ENCODE measurements at places on chromosomes 3 and 15.

GRCh38 chr15:34588046-34588674, 4.7 kb upstream of the GOLGA8B start:
- DNase-seq, result peak; percentile 81

GRCh38 chr3:152193673-152194267, 75.0 kb upstream of the MBNL1 start:
- no peak for DNase-seq

DNA sequence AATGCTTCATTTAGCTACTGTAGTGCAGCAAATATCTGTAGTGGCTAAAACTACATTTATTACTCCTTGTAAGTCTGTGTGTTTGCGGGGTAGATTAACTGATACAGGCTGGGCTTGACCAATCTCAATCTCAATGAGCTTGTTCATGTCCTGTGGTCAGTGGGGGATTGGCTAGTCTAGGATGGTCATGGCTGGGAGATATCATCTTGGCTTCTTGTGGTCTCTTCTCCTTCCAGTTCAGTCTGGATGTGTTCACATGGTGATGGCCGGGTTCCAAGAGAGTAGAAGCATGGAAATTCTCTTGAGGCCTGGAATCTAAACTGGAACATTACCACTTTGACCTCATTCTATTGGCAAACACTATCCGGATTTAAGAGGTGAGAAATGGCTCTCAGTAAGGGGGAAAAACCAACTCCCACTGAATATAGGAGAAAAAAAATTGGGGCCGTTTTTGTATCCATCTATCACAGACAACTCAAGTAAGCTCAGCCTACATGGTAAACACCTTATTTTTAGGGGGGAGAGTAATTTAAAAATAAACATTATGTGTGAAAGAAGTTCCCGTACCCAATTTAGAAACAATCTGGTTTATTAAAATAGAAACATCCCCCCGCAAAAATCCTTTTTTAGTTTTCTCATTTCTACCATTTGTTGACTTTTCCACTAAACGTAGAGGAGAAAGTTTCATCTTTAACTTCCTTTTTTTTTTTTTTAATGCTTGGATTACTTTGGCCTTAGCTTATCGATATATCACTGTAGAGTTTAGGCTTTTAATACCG, 284.9 kb upstream of the TBC1D5 start:
- DNase-seq, result peak; percentile 13

DNA sequence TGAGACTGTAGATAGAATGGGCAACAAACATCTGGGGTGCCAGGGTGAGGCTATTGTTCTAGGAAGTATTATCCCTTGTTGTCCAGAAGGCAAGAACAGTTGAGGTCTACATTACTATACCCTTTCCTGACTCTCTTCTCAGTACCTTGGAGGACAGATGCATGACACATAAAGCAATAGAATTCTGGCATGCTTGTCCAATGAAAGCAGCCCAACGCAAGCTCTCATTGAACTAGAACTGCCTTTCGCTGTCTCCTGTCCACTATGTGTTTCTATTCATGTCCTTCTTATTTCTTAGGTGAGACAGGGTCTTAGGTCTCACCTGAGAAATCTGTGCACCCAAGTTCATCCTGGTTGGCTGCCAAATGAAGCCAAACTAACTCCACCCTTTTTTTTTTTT, 68.6 kb downstream of the TGFBR2 start:
- no peak for DNase-seq

- peak; percentile 12 for DNase-seq
Measured at GRCh38 chr3:154971771-154972326, 108.3 kb upstream of the MME start.
